CD4-positive, alpha-beta T cell treated with Interleukin-2 at 100 ng/mL for 4 hours (primary cell): ENCODE measurements at places on chromosomes 3 and 15.

DNA sequence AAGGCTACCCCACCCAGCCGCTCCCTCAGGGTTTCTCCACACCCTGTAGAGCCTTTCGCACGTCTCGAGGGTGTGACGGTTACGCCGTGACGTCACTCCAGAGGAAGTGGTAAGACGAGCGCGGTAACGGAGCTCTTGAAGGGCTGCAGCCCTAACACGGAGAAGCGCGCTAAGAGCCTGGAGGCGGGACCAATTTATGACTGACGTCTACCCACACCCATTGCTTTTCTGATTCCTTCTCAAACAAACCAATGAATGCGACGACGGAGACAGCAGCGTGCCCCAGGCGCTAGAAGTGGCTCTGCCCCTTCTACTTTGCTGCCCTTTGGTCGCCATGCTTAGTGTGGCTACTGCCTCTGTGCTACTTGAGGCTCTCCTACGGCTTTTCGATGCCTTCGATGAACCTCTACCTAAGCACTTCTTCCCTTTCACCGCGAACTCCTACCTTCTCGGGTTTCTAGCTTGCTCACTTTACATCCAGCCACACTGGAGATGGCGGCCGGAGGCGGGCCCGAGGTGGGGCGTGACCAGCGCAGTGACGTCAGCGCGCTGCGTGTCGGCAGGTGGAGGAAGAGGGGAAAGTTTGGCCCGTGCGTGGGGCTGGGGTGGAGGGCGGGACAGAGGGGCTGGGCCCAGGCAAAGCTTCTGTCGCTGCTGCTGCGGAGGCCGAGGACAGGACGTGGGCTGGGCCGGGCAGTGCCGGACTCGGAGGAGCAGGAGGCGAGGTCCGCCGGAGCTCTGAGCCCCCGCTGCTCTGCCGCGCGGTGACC lies at the start of gene OXSR1:
Gene OXSR1 (plus strand): TSS at position 586 of the 770 bp plus-strand sequence. CDS start 340 bp downstream, outside the sequence.
- peak; percentile 99 for DNase-seq

DNA sequence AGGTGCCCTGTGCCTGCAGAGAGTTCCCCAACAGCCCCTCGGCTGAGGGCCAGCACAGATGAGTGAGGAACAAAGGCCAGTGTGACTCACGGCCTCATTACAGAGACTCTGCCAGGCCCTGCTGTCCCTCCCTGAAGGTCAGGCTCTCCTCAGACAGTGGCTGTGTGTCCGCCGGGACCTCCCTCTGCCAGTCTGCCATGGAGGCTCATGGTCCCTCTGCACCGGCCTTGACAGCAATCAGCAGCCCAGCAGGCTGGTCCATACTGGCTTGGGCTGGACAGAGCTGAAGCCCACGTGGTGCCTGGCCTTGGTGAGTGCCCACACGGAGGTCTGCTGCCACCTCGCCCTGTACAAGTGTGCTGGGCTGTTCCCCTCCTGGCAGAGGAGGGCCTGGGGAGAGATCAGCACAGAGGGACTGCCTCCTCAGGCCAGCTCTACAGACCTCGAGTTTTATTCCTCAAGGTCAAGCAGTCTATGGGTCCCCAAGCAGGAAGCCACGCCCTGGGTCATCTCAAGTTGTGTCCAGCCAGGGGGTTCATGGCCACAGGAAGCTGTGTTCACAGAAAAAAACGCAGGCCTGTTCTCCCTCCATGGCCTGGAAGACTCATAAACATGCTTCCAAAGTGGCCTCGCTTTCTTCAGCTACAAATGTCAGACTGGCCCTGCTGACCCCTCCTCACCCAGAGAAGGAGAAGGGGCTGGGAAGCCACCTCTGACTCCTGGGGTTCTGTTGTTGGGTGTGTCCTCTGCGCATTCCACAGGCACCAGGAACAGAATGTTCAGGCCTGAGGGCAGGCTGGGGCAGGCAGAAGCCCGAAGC lies 27.0 kb downstream of the SLC41A3 start:
- no peak for DNase-seq

- no peak for DNase-seq
Observed at GRCh38 chr3:144875211-144875610, 903.6 kb downstream of the DIPK2A start.

DNA sequence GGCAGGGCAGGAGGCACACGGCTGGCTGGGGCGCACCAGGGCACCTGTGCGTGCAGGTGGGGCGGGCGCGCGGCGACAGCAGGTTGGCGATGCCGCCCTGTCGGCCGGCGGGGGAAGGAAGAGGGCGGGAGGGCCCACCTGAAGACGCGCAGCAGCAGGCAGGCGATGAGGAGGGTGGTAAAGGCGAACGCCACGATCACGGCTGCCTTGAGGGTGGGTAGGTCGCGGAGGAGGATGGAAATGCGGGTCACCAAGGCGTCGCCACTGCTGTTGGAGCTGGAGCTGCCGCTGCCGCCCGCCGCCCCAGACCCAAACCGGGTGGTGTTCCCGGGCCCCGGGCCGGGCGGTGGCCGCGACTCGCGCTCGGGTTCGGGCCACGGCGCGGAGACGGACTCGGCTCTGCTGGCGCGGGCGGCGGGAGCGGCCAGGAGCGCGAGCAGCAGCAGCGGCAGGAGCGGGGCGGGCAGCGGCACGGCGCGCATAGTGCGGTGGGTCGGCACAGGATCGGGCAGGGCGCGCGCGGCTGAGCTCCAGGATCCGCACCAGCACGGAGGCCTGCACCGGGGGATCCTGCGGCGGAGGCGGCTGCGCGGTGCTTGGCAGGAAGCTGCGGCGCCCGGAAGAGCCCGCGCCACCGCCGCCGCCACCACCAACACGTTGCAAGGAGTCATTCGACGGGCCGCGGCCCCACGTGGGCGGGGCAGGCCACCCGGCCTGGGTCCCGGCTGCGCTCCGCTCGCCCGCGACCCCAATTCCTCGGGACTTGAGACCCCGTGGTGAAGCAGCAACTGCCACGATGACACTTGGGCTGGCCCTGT lies at the start of gene FAM174B:
Gene FAM174B (minus strand): TSS at position 598 of the 818 bp plus-strand sequence.
- no peak for DNase-seq

- no peak for DNase-seq
Observed at GRCh38 chr3:162391301-162391700, 894.7 kb downstream of the OTOL1 start.
